ENCODE measurements at places on chromosomes 1 and 21.
A peak's percentile ranks its signal among the peaks of the same experiment; 100 is the strongest.

DNA sequence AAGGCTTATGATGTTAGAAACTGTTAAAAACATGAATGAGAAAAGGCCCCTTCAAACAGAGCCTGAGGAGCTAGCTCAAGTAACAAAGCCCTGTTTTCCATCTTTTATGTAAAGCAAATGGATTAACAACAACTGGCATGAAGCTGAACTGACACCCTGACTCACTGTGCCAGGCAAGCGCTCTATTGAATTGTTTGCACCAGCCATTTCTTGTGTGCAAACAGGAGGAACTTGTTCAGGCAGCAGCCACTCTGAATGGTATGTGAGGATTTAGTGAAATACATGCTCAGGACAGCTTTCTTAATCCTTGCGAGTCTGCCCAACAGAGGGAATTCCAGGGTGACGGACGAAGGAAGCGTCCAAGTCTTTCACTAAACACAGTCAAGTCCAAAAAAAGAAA lies 291.1 kb upstream of the ADGRL2 start:
- DNase-seq = no peak

DNA sequence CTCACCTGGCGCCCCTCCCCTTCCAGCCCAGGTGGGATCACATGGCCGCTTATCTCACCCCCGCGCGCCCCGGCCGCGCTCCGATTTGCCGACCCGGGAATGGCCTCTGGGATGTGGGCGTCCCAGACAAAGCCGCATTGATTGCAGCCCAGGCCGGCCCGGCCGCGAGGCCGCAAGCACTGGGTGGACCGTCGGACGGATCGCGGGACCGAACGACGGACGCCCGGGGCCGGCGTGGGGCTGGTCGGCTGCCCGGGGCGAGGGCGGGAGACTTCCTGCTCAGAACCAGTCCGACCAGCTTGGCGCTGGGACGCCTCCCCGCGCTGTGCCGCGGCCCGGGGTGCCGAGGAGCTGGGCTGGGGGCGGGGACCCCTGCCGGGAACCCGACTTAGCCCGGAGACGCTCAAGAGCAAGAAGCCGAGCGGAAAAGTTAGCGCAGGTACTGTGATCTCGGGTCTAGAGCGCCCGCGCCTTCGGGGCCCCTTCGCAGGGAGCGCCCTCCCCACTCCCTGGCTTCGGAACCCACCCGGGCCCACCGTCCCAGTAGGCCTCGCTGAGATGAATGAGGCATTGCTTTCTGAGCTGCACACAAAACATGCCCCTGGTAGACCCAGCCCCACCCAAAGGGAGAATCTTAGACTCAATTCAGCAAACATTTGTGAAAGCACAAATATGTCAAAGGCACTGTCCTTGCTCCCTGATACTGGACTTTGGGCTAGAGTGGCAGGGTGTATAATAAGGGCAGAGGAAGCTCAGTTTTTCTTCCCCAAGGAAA lies 415 bp upstream of the LAD1 start:
- no peak for DNase-seq

DNA sequence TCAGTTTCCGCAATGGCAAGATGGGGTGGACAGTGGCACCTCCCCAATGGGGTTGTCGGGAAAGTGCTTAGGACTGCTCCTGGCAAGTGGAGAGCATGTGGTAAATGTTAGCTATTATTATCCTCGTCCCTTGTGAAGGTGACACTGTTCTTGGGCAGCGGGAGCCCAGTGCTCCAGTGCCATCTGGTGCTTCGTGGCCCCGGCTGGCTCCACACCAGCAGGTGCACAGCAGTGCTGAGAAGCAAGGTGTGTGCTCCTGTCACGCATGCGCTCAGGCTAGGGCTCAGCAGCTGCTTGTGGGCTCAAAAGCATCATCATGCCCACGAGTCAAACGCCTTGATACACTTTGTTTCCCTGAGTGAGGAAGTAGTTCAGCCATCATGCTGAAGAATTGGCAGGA lies 24.9 kb upstream of the KCNC4 start:
- DNase-seq = peak; percentile 76

DNA sequence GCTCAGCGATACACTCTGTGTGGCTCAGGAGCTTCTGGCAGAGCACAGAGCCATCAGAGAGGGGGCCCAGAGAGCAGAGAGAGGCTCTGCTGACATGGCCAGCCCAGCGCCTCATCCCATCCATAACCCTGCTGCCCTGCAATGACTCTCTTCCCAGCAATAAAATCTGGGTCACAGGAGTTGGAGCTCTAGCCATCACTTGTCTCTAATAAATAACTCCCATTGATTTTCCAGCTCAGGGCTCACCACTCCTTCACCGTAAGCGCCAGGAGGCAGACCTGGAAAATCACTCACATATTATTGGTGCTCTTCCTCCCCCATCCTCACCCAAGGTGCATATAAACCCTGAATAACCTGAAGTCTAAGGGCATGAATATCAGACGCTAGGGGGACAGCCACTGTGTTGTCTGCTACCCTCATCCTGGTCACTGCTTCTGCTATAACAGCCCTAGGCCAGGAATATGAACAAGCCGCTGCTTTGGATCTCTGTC lies at the start of gene APCS:
Gene APCS, plus strand, starts transcription at position 366 of the 491 bp plus-strand sequence. Its CDS starts 96 bp downstream, at position 462.
- DNase-seq = no peak

- no peak for DNase-seq
Observed at GRCh38 chr1:154964359-154964758, 2.8 kb upstream of the PYGO2 start.

DNA sequence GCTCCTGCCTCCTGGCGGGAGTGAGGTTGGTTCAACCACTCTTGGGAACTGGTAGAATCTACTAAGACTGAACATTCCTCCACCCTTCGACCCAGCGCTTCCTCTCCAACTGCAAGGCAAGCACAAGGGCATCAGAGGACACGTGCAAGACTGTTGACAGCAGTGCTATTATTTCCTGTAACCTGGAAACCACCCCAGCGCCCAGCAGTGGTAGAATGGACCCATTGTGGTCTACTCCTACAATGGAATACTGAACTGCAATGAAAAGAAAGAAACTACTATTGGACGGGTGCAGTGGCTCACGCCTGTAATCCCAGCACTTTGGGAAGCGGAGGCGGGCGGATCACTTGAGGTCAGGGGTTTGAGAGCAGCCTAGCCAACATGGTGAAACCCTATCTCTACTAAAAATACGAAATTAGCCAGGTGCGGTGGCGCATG lies 33.0 kb upstream of the TARDBP start:
- DNase-seq = no peak

GRCh38 chr1:41268154-41268770 lies 26.2 kb upstream of the SCMH1 start:
- DNase-seq = peak; percentile 58

DNA sequence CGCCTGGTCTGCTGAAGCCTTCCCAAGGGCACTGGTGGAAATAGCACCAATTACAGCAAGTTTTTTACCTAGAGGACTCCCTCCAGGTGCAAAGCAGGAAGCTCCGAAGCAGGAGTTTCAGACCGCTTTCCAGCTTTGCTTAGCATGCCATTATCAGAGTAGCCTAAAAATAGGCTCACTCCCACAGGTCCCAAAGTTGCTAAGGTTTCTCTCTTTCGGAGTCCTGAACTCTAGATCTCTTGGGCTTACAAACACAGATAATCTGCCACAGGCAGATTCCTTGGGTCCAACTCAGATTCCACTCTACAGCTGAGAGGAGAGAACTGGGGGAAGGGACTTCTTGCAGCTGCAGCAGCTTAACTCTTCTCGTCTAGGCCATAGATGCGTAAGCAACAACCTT lies 22.5 kb downstream of the ZMYND12 start:
- DNase-seq = no peak

All from cerebellar nuclear complex (tissue), 1 donor.